ENCODE measurements at places on chromosomes 16 and 17.

- no peak for DNase-seq
These were observed 75.1 kb upstream of the GPRC5B start for GRCh38 chr16:19959736-19960135.

DNA sequence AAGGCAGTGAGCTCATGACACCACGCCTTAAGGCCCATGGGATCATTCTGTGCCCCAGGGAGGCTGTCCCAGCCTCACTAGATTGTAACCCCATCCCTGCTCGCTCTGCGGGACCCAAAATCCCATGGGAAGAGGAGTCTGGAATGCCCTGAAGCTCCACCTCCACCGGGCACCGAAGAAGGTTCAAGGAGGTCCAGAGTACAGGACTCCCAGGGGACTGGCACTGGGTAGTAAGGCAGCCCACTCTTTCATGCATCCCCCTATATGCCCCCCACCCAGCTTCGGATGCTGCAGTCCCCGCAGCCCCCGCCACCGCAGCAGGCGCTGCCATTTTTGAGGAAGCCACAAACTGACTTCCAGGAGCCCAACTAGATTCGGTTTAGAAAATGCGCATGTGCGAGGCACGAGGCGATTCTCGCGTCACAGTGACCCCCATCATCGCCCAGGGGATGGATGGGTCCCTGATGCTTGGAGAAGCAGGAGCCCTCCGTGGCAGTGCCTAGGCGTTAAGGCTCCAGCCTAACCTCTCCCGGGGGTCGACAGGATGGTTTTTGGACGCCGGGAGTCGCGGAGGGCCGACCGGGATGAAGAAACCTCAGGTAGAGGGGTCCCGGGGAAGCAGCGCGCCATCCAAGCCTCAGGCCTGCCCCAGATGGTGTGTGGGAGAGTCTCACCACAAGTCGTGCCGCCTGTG lies 1681.0 kb downstream of the TP53TG3F start:
- no peak for DNase-seq

GRCh38 chr17:57256708-57257112 lies 387 bp downstream of the MSI2 start:
- DNase-seq: peak; percentile 27

DNA sequence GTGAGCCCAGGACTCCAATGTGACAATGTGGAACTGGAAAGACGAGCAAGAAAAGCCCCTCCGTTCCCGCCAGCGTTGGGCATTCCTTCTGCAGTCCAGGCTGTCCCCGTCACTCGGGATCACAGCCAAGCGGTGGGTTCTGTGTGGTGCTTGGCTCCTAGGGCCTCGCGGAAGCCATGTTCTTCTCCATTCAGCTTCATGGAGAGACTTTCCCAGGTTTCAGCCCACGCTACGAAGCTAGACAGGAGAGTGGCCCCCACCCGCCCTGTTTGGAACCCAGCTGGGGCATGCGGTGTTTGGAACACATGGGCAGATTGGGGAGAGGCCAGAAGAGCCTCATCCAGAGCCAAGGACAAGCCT lies 5.8 kb downstream of the LMF1 start:
- DNase-seq: no peak

DNA sequence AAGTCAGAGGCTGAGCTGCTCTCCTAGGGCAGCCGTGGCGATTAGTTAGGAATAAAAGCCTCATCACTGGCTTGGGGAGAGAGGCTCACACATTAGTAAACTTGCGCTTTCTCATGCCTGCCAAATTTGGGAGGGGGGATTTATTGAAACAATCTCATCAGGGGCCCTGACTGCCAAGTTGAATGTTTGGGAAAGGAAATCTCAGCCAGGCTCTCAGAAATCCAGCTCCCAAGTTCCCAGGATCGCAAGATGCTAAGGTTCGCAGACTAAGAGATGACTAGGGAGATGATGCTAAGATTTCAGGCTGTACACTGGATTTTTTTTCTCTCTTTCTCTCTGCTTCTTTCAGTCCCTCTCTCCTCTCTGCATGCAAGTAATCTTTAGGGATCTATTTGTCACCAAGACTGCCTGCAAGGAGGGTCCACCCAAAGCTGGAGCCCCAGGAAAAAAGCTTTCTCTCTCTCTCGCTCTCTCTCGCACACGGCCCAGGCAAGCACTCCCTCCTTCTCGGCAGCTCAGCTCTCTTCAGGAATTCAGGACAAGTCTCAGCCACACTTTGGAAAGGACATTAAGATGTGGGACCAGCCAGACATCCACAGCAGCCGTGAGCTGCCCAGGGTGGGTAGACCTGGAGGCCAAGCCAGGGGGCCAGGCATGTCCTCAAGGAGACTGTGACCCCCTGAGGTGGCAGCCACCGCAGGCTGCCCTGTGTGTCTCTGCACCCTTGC lies 1.4 kb downstream of the GPR139 start:
- DNase-seq: no peak

DNA sequence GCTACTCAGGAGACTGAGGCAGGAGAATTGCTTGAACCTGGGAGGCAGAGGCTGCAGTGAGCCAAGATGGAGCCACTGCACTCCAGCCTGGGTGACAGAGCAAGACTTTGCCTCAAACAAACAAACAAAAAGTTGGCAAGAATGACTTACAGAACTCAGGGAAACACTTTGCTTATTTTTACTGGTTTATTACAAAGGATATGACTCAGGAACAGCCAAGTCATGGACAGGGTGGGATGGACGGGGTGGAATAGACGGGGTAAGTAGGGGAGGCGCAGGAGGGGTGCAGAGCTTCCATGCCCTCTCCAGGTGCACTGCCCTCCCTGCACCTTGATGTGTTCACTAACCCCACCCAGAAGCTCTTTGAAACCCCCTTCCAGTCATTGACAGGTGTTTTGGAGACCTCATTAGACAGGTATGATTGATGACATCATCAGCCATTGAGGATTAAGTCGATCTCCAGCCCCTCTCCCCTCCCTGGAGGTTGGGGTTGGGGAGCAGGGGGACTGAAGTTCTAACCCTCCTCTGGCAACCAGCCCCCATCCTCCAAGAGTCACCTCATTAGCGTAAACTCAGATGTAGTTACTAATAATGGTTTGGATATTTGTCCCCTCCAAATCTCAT lies 41.3 kb upstream of the ZCCHC14 start:
- no peak for DNase-seq

DNA sequence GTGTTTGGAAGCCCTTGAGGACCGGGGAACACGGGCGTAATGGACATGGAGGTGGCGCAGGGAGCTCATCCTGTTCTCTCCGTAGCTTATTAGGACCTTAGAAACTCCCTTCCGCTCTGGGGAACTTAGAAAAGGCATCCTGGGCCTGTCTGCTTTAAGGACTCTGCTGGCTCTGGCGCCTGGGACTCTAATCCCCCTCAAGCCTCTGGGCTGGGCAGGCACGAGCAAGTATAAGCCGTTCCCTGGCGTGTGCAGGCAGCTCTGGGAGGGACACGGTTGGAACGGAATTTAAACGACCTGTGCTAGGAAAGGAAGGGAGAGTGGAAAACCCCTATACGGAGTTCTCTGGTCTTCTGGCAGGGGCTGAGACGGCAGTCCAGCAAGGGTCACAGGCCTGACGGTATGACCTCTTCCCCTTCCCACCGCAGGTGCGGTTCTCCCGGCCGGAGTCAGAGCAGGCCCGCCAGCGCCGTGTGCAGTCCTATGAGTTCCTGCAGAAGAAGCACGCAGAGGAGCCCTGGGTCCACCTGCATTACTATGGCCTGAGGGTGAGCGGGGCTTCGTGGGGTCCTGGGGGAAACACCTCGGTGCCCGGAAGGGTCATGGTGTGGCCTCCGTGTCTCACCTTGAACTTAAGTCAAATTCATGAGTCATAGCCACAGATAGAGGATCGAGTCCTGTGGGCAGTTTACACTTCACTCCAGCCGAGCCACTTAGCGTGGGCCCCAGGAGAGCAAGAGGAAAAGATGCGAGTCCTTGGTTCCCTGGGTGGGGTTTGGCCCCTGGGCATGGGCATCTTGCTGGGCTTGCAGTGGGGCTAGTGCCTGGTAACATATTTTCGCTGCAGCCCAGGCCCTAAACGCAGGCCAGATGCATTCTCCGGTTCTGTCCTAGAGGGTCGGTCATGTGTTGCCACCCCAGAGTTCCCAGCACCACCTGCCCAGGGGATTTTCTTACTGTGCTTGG lies 17.7 kb downstream of the POLR3E start:
- DNase-seq: no peak

- DNase-seq: no peak
These were observed 3.6 kb downstream of the FOXN1 start for GRCh38 chr17:28509789-28510188.

DNA sequence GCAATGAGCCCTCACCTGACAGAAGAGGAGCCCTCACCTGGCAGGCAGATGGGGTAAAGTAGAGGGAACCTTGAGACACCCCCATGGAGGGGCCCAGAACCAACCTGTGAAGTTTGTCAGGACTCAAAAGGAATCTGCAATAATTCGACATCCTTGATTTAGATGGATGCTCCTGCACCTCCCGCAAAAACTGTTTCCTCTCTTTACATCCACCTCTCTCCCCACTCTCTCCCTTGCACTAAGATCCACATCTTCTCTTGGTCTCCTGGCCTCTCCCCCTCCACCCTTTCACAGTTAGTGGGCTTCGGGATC lies 34.9 kb upstream of the RBFOX3 start:
- DNase-seq: no peak

DNA sequence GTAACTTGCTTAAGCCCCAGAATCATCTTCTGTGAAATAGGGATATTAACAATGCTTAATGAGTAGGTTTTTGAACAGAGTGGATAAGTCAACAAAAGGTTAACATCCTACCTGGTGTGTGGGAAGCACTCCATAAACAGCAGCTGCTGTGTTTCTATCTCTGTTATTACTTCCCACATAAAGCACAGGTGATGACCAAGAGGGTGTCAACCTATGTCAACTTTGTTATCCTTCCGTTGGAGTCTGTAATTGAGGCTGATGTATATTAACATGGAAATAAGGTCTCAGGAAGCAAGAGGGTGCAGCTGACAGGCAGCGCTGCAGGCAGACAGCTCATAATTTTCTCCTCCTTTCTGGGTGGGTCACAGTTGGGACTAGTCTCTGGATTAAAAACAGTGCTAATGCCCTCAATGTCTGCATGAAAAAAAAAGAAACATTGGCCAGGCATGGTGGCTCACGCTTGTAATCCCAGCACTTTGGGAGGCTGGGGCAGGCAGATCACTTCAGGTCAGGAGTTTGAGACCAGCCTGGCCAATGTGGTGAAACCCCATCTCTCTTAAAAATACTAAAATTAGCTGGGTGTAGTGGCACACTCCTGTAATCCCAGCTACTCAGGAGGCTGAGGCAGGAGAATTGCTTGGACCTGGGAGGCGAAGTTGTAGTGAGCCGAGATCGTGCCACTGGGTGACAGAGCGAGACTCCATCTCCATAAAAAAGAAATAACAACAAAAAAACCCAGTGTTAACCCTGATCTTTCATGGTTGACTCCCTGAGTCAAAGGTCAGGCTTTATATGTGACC lies 269.6 kb downstream of the SNX29 start:
- DNase-seq: no peak

DNA sequence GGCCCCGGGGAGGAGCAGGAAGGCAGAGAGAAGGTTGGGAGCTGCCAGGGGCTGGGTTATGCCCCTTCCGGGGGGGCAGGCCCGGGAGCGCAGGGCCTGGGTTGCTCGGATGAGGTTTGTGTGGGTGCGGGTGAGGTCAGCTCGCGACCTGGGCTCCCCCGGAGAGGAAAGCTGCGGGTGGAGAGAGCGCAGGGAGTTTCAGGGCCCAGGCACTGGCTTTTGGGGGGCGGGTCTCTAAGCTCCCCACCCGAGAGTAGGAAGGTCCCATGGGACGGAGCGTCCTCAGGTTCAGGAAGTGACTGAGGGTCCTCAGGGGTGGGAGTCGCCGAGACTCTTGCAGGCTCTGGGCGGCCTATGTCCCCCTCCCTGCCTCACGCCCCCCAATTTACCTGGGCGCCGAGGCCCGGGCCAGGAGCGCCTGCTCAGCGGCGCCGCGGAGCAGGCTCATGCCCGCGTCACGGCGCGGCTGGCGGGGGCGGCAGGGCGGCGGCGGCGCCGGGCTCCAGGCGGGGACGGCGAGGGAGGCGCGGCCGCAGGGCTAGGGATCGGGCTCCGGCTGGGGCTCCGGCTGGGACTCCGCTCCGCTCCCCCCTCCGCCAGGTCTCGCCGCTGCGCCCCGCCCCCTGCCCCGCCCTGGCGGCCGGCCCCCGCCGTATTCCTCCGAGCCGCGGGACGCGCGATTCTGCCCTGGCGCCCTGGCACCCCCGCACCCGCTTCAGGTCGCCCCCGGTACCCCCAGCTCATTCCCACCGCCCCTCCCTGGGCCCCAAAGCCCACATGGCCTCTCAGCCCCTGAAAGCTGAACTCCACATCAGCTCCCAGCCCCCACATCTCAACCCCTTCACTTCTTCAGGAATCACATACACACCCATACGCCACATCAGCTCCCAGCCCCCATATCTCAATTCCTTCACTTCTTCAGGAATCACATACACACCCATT lies at the start of gene DOK4:
TSS of gene DOK4 (minus strand) at position 578 of the 942 bp plus-strand sequence. CDS start 6,986 bp downstream, outside the sequence.
- DNase-seq: peak; percentile 79

- DNase-seq: no peak
These were observed 217.5 kb upstream of the DYNLRB2 start for GRCh38 chr16:80323187-80323807.

DNA sequence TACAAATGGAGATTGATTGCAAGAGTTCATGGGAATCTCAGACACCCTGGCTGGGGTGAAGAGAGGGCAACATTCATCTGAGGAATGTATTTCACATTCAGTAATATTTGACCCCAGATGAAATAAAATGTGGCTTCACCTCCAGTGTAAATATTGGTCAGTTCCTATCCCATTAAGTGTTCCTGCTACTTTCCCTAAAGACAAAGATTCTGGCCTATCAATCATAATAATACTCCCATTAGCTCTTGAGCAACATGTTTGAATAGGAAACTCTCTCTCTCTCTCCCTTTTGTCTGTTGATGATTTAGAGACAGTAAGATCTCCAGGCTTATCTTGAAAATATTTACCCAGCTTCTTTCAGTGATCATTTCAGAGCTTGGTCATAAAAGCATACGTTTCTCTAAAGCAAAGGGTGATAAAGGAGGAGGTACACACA lies 70.1 kb downstream of the KCNJ2 start:
- no peak for DNase-seq

All from stimulated activated CD4-positive, alpha-beta T cell treated with anti-CD3 and anti-CD28 coated beads, Interleukin-2, amount 100 ng/mL, for 48 hours (primary cell).